ENCODE measurements at places on chromosomes 16 and 17.
A peak's percentile ranks its signal among the peaks of the same experiment; 100 is the strongest.

DNA sequence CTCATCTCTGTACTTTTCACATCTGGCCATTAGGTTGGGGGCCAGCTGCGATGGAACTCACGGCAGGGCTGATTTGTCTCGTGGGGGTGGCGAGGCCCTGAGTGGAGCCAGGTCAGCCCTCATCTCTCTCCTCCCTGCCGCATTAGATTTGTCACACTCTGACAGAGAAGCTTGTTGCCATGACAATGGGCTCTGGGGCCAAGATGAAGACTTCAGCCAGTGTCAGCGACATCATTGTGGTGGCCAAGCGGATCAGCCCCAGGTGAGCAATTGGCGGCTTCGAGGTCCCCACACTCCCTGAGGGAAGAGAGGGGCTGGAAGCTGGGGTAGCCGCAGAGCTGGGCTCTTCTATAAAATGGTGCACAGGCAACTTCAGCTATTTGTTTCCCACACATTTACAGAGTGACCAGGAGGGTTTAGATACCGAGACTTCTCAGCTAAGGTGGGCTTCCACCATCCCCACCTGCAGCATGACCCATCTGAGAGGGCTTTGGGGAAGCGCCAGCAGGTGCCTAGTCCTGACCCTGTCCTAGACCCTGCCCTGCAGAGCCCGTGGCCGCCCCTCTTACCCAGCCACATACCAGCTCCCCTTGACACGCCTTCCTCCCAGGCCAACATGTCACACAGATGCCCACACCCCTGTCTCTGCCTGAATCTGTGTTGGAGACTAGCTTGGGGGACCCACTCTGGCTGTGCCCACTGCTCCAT, 8.4 kb downstream of the TMEM98 start:
- peaks cover 6% of the 10 kb centered on the region for H3K4me1 ChIP-seq
- no peaks in the 10 kb centered on the region for H3K36me3 ChIP-seq
- H3K4me3 ChIP-seq = no peak overlapping the region
- no peak overlapping the region for H3K27ac ChIP-seq
- no peak for DNase-seq

- H3K36me3 ChIP-seq = no peaks in the 10 kb centered on the region
- no peaks in the 10 kb centered on the region for H3K27me3 ChIP-seq
- DNase-seq = no peak
- H3K4me3 ChIP-seq = no peak overlapping the region
- H3K4me1 ChIP-seq = peaks cover 35% of the 10 kb centered on the region
Observed at GRCh38 chr16:85586380-85587104, 26.6 kb upstream of the GSE1 start.

DNA sequence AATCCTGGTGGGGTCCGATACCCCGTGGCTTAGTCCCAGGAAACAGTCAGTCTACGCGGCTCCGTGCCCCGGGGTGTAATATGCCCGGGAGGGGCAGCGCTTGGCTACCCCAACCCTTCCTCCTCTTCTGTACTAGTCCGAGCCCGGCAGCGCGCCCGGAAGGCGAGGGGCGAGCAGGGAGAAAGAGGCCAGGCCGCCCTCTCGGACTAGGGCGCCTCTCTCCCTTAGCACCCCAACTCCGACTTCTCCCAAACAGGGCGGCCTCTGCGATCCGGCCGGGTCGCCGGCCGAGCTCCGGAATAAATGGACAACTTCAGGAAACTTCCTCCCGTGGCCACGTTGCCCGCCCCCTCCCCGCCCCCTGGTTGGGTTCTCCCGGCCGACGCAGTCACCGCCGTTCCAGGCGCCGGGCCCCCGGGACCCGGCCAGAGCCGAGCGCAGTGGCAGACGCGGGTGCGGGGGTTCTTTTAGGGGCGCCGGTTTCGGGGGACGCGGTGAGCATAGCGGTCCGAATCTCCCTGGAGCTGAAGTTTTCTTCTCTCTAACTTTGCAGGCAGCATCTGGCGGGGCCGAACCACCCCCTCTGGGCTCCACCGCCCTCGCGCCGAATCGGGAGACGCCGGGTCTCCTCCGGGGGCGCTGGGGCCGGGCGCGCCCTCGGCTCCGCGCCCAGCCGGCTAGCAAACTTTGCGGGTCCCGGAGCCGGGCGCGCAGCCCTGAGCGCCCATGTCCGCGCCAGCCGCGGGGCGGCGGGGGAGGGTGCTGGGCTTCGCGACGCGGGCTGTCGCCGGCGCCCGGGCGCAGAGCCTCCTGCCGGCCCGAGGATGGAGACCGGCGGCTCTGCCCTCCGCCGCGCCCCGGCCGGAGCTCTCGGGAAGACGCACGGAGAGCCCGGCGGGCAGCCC, at the start of gene SDK2:
SDK2 (minus strand) TSS at position 301 of the 905 bp plus-strand sequence. CDS start 357 bp downstream, outside the sequence.
- peaks cover 32% of the 10 kb centered on the region for H3K4me1 ChIP-seq
- H3K27ac ChIP-seq = peak within 1 kb of the TSS; percentile 89
- H3K4me3 ChIP-seq = peak within 1 kb of the TSS; percentile 90

- peaks cover 16% of the 10 kb centered on the region for H3K27me3 ChIP-seq
- no peaks in the 10 kb centered on the region for H3K36me3 ChIP-seq
- peaks cover 4% of the 10 kb centered on the region for H3K4me1 ChIP-seq
- no peak overlapping the region for H3K27ac ChIP-seq
- no peak overlapping the region for H3K4me3 ChIP-seq
- no peak for DNase-seq
Observed at GRCh38 chr16:79074951-79075350, 525.6 kb downstream of the MAF start.

GRCh38 chr17:81572563-81573168, 20.5 kb upstream of the FAAP100 start:
- no peak overlapping the region for H3K27ac ChIP-seq
- peaks cover 3% of the 10 kb centered on the region for H3K4me1 ChIP-seq
- no peak for DNase-seq

DNA sequence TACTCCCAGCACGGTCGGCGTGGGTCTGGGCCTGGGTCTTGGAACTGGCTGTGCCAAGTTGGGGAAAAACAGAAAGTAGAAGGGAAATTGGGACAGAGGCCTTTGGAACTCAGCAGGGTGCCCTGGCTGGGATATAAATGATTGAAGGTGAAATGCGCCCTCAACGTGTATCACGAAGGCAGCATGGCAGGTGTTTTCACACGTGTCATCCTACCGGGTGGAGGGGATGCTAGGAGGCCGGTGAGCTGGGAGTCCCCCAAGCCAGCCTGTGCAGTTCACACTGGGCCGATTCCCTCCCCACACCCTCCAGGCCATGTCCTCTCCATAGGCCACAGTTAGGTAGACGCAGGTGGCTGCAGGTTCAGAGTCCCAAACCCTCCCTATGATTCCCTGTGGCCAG, 6.0 kb downstream of the TNFAIP1 start:
- no peak overlapping the region for H3K27ac ChIP-seq
- H3K4me1 ChIP-seq = peaks cover 26% of the 10 kb centered on the region
- H3K36me3 ChIP-seq = no peaks in the 10 kb centered on the region
- no peaks in the 10 kb centered on the region for H3K27me3 ChIP-seq
- no peak for DNase-seq
- H3K4me3 ChIP-seq = no peak overlapping the region

- H3K27me3 ChIP-seq = peaks cover 36% of the 10 kb centered on the region
- no peaks in the 10 kb centered on the region for H3K36me3 ChIP-seq
- H3K27ac ChIP-seq = no peak overlapping the region
- no peak for DNase-seq
- no peaks in the 10 kb centered on the region for H3K4me1 ChIP-seq
- H3K4me3 ChIP-seq = no peak overlapping the region
Observed at GRCh38 chr17:15351925-15352324, 10.5 kb upstream of the TEKT3 start.

GRCh38 chr17:81371910-81372760, 23.1 kb upstream of the BAHCC1 start:
- no peaks in the 10 kb centered on the region for H3K4me1 ChIP-seq
- no peak for DNase-seq
- H3K36me3 ChIP-seq = no peaks in the 10 kb centered on the region
- H3K4me3 ChIP-seq = no peak overlapping the region
- H3K27ac ChIP-seq = no peak overlapping the region
- H3K27me3 ChIP-seq = peaks cover 2% of the 10 kb centered on the region

DNA sequence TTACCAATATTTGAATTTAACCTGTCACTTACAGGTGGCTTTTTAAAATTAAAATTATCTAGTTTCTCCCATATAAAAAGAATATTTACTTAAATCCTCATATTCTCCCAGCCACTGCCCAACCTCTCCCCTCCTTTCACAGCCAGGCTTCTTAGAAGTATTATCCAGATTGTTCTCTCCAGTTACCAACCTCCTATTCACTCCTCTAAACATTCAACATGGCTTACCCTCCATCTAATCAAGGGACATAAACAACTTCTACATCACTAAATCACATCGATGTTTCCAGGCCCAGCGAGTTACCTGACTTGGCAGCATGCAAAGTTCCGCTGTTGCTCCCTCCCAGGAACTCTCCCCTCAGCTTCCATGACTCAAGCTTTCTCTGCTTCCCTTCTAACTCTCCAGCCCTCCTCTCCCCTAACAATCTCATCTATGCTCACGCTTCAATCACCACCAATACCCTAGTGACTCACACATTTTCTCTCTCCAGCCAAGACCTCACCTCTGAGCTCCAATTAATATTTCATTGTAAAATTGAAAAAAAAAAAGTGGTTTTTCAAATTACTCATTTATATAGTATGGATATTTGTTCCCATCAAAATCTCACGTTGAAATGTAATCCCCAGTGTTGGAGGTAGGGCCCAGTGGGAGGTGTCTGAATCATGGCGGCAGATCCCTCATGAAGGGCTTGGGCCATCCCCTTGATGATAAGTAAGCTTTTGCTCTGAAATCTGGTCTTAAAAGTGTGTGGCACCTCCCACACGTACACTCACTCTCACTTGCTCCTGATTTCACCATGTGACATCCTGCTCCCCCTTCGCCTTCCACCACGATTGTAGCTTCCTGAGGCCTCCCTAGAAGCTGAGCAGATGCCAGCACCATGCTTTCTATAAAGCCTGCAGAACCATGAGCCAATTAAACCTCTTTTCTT, 88.5 kb downstream of the HELZ start:
- no peak overlapping the region for H3K27ac ChIP-seq
- H3K27me3 ChIP-seq = no peaks in the 10 kb centered on the region
- no peak overlapping the region for H3K4me3 ChIP-seq
- no peak for DNase-seq
- H3K36me3 ChIP-seq = peaks cover 15% of the 10 kb centered on the region

All from naive thymus-derived CD8-positive, alpha-beta T cell (primary cell).